ENCODE measurements at places on chromosomes 6 and 20.

- no peak for DNase-seq
These were observed 2.8 kb upstream of the CSTL1 start for GRCh38 chr20:23436681-23437080.

GRCh38 chr6:47111685-47112084 lies 69.6 kb upstream of the ADGRF1 start:
- no peak for DNase-seq

GRCh38 chr6:107655245-107655644 lies 165.3 kb downstream of the SOBP start:
- no peak for DNase-seq

- DNase-seq: peak; percentile 83
These were observed 87.2 kb downstream of the FKBP5 start for GRCh38 chr6:35601331-35602132.

GRCh38 chr6:27758491-27758890 lies 153.7 kb downstream of the OR2B2 start:
- no peak for DNase-seq

GRCh38 chr6:134502614-134503549 lies 185.0 kb upstream of the SGK1 start:
- no peak for DNase-seq

- no peak for DNase-seq
These were observed 11.5 kb upstream of the SCP2D1 start for GRCh38 chr20:18802012-18802634.

- DNase-seq: no peak
These were observed 1.6 kb downstream of the TRDN start for GRCh38 chr6:123635144-123635543.

- no peak for DNase-seq
These were observed 442.1 kb downstream of the BCKDHB start for GRCh38 chr6:80548532-80548931.

DNA sequence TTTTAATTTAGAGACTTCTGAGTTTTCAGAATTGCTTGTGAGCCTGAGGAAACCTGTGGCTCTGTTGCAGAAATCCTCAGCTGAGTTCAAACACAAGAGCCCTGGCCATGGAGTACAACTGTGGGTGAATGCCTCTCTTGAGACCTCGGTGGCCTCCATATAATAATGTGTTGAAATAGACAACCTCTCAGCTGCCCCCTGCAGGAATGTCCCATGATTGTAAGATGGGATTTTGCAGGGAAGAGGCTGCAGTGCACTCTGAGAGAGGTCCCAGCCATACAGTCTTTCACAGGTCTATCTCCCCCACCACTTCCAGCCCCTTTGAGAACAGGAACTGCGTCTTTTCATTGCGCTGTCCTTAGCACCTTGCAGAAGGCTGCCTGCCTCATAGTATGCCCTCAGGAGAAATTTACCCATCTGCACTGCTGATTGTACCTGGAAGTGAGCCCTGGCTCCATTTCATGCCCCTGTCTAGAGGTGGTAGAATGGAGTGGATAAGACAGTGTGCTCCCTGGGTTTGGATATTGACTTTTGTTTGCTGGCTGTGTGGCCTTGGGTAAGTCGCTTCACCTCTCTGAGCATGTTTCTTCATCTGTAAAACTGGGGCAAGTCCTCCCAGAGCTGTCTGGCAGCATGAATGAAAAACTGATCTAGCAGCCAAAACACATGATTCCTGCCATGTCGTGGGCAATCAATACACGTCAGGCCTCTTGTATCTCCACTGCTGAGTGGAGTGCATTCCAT lies 16.8 kb upstream of the CDH22 start:
- peak; percentile 19 for DNase-seq

- no peak for DNase-seq
These were observed 280.5 kb downstream of the TFAP2B start for GRCh38 chr6:51099201-51099600.

GRCh38 chr6:170345662-170346061 lies 39.1 kb downstream of the FAM120B start:
- no peak for DNase-seq

GRCh38 chr6:128725271-128726233 lies 157.4 kb upstream of the LAMA2 start:
- DNase-seq: peak; percentile 24
